ENCODE measurements at places on chromosomes 4 and X.

- DNase-seq, result no peak
These were observed 508.0 kb upstream of the CXorf51A start for GRCh38 chrX:147322496-147322895.

- DNase-seq, result no peak
These were observed 1021.9 kb upstream of the PRKX start for GRCh38 chrX:4735299-4735698.

- no peak for DNase-seq
These were observed 193.4 kb upstream of the MID1 start for GRCh38 chrX:10813761-10814160.

DNA sequence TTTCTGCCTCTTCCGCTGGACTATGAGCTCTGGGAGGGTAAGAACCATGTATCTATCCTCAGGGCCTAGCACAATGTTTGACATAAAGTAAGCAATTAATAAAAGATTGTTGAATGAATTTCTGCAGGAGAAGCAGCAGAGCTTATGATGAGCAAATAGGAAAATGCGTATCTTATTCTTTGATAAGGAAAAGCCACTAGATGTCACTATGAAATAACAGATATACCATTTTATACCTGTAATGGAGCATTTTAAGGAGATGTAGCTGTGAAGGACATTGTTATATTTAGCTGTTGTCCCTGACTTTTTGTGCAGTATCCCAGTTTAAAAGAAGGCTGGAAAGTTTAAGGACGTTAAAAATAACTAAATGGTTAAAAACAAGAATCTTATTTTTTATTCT, 147.2 kb upstream of the MBNL3 start:
- no peak for DNase-seq

- DNase-seq, result no peak
These were observed 1806.6 kb upstream of the AGA start for GRCh38 chr4:179248821-179249220.

DNA sequence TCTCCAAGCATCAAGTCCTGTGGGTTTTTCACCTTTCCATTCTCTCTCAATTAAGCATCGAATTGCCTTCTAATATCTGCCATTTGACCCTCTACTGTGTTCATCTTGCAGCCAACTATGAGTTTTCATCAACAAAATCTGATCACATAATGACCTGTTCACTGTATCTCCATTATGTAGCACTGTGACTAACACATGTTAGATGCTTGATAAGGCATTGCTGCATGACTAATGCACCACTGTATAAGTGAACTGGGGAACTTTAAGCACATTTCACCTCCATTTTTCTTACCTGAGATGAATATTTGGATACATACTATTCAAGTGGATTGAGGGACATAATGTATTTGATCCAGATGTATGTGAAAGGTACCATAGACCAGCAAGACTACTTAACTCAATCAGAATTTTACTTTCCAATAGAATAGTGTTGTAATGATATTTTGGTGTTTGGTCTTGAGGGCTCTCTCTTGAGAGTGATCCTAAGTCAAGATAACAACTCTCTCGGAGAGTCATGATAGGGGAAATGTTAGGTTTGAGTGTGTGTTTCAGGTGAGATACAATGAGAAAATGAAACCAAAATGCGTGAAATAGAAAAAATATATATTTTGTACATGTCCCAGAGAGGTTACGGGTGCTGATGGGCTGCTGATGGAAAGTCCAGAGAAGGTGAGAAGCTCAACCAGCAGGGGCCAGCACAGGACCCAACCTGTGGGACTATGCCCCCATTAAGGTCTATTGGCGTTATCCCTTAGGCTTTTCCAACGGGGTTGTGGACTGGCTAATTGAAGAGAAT, 60.2 kb upstream of the HS3ST1 start:
- DNase-seq, result no peak

- no peak for DNase-seq
These were observed 3.1 kb upstream of the SOX3 start for GRCh38 chrX:140507982-140508305.

GRCh38 chrX:119667111-119667878, 25.7 kb downstream of the SEPTIN6 start:
- no peak for DNase-seq

GRCh38 chr4:182808673-182809416, 108.3 kb downstream of the DCTD start:
- DNase-seq, result no peak

DNA sequence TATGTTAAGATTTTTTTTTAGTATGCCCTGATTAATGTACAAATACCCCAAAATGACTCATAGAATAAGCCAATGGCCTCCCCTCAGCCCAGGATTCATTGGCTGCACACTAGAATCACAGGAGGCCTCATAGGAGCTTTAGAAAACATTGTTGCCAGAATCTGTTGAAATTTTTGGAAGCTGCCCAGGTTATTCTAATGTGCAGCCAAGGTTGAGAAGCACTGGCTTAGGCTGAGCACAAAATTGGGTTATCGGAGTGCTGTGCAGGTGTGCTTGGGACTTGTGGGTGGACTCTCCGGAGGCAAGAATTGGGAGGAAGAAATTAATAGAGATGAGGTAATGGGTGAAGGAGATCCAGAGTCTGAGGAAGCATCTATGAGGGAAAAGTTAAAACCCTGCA, 41.3 kb upstream of the VCX start:
- DNase-seq, result no peak

DNA sequence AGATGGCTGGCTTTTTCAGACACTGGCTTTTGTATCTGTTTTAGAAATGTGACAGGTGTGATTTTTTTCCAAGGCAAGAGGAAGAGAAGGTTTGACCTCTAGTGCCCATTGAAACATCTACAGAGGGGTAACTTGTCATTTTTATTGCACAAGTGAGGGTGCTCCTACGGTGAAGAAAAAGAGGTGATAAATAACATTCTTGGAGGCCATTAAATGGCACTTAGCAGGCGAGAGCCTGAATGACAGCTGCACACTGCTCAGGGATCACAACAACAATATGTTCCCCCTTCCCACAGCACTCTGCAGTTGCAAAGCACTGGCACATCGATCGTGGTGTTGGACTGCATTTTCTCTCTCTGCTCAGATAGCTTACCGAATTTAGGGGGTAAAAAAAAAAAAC, 22.9 kb downstream of the FAM184B start:
- DNase-seq, result no peak

DNA sequence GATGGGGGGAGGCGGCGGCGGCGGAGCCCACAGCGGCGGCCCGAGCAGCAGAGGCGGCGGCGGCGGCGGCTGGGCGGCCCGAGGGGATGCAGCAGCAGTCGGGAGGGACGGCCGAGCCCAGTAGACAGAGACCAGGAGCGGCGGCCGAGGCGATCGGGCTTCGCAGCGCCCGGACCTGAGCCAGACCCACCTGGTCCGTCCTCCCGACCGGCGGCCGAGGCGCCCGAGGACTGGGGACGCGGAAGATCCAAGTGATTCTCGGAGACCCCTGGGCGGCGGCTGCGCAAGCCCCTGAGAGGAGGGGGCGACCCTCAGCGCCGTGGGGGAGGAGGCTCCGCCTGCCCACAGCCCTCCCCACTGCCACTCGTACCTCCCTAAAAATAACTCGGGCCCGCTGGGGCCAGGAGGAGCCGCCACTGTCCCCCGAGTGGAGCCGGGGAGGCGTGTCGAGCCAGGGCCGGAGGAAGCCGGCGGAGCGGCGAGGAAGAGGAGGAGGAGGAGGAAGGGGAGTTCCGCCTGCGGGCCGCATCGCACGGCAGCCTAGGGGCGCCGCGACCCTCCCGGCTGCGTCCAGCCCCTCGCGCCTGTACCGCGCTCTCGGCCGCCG, 608 bp downstream of the RAPGEF2 start:
- DNase-seq, result peak; percentile 35

GRCh38 chr4:152635851-152636250, 43.9 kb downstream of the TMEM154 start:
- no peak for DNase-seq

GRCh38 chr4:169282429-169283113, 11.8 kb upstream of the SH3RF1 start:
- peak; percentile 61 for DNase-seq

- peak; percentile 23 for DNase-seq
These were observed 11.7 kb downstream of the PITX2 start for GRCh38 chr4:110610940-110611831.

GRCh38 chrX:46036508-46036907, 508.7 kb downstream of the ZNF674 start:
- DNase-seq, result peak; percentile 58

All from fibroblast of skin of scalp (primary cell).